Spinal cord (tissue), 10 donors: ENCODE measurements at places on chromosomes 5 and 9. TPM values are rescaled to one million over a fixed set of nuclear protein-coding genes. Genes with fewer than 3 reads are reported as not detected.
A peak's percentile ranks its signal among the peaks of the same experiment; 100 is the strongest.

- no peak for DNase-seq
Measured at GRCh38 chr5:171295801-171296200, 13.2 kb upstream of the TLX3 start.

DNA sequence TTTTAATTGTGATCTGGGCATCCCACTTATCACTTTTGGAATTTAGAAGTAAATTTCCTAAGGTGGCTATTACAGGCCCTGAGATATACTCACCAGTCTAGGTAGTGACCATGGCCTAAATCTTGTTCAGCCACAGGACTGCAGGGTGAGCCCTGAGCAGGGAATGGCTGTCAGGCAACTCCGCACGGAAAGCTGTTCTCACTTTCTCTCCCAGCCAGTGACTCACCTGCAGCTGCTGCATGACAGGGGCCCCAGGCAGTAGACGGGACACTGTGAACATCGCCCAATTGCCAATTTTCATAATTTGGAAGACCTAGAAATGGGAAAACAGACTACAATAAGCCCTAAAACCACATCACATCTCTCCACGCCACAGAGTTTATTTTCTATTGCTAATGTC lies 69.6 kb upstream of the TAF1L start:
- DNase-seq = no peak

GRCh38 chr9:95513711-95514110 lies 3.1 kb downstream of the PTCH1 start:
- DNase-seq = no peak

DNA sequence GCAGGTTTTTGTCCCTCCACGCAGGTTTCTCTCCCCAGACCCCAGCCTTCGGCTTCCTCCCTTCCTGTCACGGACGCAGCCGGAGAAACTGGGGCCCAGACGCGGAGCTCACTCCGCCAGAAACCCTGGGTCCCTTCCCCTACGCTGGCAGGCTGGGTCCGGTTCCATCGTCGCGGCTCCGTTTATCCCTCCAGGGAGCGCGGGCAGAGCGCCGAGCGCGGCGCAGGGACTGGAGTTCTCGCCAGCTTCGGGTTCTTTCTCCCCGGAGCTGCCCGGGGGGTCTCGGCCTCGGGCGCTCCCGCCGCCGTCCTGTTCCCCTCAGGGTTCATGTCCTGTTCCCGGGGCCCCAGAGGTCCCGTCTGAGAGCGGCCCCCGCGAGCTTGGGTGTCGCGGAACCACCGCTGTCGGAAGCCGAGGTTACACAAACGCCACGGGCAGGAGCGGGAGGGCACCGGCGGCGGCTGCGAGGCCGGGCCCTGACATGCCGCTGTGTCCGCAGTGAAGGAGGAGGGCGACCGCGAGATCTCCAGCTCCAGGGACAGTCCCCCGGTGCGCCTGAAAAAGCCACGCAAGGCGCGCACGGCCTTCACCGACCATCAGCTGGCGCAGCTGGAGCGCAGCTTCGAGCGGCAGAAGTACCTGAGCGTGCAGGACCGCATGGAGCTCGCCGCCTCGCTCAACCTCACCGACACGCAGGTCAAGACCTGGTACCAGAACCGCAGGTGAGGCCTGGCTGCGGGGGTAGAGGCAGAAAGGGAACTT lies 4.6 kb downstream of the BARHL1 start:
- DNase-seq = no peak

GRCh38 chr9:34059281-34059680 lies 10.6 kb upstream of the UBAP2 start:
- no peak for DNase-seq

- no peak for DNase-seq
Measured at GRCh38 chr5:6291961-6292360, 86.4 kb downstream of the MED10 start.

DNA sequence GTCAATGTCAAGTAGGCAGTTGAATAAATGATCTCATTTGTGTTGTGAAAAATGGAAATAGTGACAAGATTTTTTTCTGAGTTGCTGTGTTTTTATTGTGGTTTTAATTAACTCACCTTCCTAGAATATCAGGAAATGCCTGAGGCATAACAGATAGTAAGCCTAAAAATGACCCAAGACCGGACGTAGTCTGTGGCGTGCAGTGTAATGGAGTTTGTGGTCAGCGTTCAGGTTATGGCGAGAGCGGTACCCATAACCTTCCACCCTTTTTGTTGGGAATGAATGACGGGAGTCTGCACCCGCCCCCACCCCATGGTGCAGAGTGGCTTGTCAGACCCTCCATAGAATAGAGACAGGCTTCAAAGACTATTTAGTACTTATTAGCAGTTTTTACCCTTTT lies 119.3 kb downstream of the GALNT10 start:
- DNase-seq = no peak

DNA sequence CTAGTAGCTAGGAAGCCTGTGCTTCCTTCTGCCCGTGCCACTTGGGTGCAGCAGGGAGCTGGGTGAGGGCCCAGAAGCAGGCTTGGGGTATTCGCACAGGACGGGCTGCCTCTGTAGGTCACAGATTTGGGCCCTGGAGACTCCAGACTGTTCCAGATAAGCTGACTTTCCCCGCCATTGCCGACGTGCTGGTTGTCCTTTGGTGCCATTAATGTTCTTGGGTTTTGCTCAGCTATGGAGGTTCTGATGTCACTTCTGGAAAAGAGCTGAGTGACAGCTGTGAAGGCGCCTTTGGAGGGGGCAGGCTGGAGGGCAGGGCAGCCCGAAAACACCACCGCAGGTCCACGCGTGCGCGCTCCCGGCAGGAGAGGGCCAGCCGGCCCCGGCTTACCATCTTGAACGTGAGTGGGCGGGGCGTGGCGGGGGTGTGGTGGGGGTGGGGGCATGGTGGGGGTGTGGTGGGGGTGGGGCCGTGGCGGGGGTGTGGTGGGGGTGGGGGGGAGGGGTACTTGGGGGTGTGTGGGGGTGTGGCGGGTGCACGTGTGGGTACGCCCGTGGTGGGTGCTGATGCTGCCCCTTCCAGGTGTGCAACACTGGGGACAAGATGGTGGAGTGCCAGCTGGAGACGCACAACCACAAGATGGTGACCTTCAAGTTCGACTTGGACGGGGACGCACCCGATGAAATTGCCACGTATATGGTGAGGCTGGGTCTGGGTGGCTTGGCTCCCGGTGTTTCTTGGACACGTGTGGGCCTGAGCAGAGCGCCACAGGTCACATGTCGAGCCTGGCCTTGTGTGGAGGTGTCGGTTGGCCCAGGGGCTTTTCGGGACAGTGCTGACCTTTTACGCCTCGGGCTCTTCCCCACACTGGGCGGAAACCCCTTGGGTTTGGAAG lies 79.6 kb downstream of the WNK2 start:
- DNase-seq = no peak

DNA sequence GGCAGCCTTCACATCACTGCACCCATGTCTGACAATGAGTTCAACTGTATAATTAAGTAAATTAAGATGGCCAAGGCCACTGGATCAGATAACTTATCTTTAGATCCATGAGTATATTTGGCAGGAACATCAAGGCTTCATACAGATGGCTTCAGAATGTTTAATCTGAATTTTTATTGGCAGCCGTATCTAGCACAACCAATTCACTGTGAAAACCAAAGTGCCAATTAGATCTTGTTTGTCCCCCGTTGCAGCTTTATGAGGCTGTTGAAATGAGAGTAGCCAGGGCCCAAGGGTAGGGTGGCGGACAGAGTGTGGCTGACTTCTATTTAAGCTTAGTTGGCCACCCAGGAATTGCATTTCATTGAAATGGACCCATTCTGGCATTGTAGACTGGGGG lies 137.7 kb downstream of the SYK start:
- peak; percentile 72 for DNase-seq

DNA sequence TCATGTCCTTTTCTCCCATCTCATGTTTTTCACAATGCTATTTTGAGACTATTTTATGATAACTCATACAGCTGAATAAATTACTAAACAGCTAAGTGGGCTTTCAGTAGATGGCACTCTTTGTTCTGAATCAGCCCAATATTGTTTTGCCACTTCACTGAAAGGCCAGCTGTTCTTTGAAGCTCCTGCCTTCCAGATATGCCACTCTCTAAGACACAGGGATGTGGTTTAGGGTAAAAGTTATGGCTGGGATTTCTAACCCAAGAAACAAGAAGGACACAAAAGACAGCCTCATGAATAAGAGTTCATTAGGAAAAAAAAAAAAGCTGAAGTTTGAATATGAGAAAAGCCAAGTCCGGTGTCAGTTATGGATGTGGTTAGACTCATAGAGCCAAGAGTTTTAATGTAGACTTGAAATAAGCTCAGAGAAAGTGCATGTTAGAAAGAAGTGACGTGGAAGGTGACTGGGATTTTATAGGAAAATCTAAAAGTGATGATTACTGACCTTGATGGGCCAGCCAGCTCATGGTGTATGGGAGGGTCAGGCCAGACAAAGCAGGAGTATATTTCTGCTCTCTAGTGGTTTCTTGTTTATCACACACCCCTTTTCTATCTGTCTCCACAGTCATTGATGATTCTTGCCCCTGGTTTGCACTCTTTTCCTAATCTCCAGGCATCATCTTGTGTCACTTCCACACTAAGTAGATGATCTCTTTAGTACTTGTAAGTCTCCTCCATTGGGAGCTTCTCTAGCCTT lies 488.5 kb downstream of the NR2F1-AS1 start:
- DNase-seq = no peak

DNA sequence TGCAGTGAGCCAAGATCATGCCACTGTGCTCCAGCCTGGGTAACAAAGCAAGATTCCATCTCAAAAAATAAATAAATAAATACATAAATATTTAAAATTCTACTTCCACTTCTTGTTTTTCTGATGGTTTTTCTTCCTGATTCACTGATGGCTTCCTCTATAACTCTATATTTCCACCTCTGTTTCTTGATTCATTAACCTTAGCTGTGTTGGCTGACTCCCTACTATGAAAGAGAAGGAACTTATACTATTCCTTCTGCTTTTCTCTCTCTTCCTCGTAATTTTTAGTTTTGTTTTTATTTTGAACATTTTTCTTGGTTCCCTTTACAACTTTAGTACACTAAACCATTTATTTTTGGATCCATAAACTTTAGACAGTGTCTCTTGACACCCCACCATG lies 103.5 kb downstream of the MAMDC2 start:
- DNase-seq = no peak

- no peak for DNase-seq
Measured at GRCh38 chr5:67205981-67206380, 9.4 kb upstream of the CD180 start.

Gene C5orf34
- 4.5 TPM for polyA plus RNA-seq

Gene COL23A1
- 7.3 TPM for polyA plus RNA-seq

Gene TARS1
- polyA plus RNA-seq = 83.9 TPM

Gene HTR4
- 1.6 TPM for polyA plus RNA-seq

Gene FST
- polyA plus RNA-seq = 4.5 TPM

Gene LECT2
- polyA plus RNA-seq = 2.1 TPM

Gene CLTB
- polyA plus RNA-seq = 179 TPM

Gene WDR38
- polyA plus RNA-seq = 5.9 TPM

Gene FRMPD1
- 5.4 TPM for polyA plus RNA-seq

Gene SYNPO
- 14.9 TPM for polyA plus RNA-seq

Gene IARS1
- polyA plus RNA-seq = 76.7 TPM

Gene FABP6
- polyA plus RNA-seq = 4.9 TPM
